ENCODE measurements at places on chromosomes 16 and 17.

GRCh38 chr16:492211-492875, 35.2 kb upstream of the CAPN15 start:
- no peak for DNase-seq

GRCh38 chr17:58244963-58245362, 6.6 kb downstream of the LPO start:
- DNase-seq: no peak

DNA sequence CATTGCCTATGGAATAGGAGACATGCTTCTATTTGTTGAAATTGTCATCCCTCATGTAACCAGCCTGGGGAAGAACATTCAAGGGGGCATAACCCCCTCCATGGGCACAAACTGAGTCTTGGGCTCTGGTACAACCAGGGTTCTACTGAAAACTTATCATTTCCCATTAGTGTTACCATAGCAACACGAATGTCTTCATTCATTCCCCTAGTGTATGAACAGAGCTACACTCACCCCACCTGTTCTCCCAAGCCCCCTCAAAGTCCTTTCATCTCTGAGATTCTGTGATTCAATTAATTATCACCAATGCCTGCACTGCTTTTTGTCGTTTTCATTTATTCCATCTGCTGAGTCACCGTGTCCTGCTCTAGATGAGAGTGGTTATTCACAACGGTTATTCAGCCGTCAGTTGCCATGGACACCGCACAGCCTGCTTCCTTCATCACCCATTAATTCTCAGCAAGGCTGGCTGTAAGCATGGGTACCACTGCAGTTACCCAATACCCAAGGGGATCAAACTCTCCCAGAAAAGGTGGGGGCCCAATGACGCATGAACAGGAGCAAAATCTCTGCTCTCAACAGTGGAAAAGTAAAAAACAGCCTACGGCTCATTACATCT, 1.6 kb upstream of the GAST start:
- DNase-seq: no peak

DNA sequence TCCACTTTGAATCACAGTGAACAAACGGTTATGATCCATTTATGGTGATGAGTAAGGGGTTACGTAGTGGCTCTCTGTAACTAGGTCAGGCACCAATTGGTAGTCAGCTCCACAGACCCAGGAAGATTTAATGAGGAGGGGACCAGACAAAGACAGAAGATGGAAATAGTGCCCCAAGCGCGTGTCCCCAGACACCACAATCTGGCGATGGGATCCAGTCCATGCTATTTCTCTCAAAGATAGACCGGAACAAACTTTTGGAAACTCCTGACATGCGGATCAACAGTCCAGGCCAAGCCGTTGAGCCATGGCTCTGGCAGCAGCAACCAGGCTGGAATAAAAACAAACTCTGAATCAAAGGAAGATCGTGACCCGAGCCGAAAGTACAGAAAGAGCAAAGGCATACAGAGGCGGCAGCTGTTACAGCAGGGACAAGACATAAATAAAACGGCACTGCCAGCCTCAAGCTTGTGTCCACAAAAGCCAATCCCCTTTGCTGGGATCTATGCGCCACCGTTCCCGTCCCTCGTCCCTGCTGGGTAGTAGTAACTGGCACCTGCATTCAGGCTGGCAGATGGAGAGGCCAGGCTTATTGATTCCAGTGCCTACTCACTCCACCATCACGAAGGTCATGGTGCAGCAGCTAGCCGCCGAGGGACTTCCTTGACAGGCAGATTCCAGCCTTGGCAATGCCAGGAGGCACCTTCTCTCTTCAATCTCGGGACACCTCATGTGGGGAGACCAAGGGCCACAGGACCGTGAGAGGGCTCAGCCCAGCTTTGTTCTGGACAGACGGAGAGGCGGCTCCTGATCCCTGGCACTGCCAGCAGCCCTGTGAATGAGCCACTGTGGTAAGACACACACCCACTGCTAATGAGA, 50.2 kb downstream of the CDH11 start:
- DNase-seq: no peak

- no peak for DNase-seq
Observed at GRCh38 chr16:81583893-81584631, 139.5 kb downstream of the CMIP start.

GRCh38 chr17:48053758-48054237, 5.6 kb downstream of the NFE2L1 start:
- DNase-seq: no peak

GRCh38 chr17:43723697-43724359, 34.8 kb downstream of the SOST start:
- DNase-seq: no peak

GRCh38 chr16:1533443-1533951, at the start of gene TMEM204:
TSS of gene TMEM204 (plus strand) at chr16:1533666. CDS start at chr16:1534276, 610 bp downstream.
- DNase-seq: no peak

- DNase-seq: no peak
Observed at GRCh38 chr17:52026075-52026474, 132.4 kb downstream of the CA10 start.

DNA sequence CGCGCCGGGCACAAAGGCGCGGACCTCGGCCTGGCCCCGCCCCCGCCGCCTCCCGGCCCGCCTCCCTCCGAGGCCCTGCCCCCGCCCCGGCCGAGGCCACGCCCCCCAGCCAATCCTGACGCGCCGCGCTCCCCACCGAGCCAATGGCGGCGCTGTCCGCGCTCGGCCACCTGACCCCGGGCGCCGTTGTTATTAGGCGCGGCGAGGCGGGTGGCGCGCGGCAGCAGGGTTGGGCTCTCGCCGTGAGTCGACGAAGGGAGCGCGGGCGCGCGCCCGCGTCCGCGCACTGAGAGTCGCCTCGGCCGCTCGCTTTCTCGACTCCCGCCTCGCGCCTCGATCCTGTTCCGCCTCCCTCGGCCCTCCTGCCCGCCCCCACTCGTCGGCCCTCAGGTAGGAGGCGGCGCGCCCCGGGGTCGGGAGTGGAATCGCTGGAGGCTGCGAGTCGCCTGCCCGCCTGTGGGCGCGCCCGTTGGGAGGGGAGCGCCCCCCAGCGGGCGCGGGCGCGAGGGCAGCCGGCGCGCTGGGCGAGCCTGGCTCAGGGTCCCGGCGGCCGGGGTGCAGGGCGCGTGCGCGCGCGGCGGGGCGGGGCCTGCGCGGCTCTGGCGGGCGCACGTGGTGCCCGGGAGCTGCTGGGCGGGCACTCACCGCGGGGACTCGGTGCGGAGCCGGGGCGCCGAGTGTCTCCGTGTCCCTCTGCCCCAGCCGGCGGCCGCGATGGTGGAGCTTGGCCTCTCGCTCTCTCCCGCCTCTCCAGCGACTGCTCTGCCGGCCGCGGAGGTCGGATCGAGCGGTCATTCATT, 405 bp upstream of the CBLN1 start:
- peak; percentile 59 for DNase-seq

- DNase-seq: no peak
Observed at GRCh38 chr16:50267651-50268050, 1.3 kb downstream of the ADCY7 start.

DNA sequence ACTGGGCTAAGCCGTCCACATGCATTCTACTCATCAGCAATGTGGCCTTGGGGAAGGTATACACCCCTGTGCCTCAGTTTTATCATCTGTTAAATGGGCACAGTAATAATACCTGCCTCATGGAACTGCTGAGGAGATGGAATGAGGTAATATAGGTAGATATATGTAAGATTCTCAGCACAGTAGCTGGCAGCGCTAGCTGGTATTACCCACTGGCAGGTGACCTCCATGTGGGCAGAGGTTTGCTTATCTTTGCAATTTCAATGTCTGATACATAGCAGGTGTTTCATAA, 1.2 kb upstream of the SGCA start:
- DNase-seq: no peak

DNA sequence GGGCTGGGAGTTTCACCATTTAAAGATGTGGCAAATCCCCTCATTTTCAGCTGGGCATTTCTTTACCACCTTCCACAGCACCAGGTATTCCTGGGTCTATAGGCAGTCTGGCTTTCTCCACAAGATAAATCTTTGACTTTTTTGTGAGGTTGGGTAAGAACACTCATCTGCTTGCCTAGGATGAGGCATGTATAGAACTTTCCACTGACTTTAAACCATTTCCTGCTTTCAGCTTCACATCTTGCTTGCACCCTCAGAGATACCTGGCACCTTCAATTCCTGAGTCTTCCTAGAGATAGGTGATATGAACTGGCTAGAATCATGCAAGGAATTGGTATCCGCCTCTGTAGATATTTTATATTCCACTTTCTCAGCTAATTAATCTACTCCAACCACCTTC, 27.9 kb downstream of the SMURF2 start:
- DNase-seq: no peak

GRCh38 chr17:63421681-63422645, 24.1 kb downstream of the CYB561 start:
- DNase-seq: no peak

DNA sequence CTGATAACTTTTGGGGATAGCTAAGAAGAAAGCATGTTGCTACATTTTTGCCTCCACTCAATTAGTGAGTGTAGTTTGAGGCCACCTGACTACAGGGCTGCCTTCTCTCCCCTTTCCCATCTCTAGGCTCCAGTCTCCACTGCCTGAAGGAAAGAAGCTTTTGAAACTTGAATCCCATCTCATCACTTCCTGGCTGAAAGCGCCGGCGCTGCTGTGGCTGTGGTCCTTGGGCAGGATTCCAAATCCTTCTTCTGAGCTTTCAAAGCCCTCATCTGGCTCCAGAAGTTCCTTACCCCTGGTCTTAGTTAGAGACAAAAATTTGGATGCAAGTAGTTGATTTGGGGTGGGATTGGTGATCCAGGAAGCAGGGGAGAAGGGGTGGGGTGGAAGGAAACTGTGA, 119.4 kb downstream of the FOXL1 start:
- DNase-seq: no peak

DNA sequence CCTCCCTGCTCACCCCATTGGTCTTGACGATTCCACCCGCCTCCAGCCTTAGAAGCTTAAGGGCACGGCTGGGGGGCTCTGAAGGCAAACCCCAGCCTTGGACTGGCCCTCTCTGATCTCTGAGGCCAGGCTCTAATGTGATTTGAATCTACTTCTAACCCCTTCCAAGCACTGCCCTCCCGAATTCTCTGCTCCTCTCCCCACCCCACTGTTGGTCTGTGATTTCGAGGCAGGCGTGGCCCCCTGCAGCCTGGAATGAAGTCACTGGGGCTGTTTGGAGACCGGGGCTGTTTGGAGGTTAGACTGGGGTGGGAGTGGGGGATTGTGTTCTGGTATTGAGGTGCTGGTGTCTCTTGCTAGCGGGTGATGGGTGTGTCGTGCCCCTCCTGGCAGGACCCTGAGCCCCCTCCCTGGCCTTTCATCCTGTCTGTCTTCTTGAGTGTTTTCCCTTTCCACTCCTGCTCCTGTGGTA, 2.2 kb downstream of the GRB7 start:
- no peak for DNase-seq

- DNase-seq: no peak
Observed at GRCh38 chr16:11524098-11524760, 62.5 kb downstream of the LITAF start.

- no peak for DNase-seq
Observed at GRCh38 chr16:73051226-73051625, 3.3 kb upstream of the ZFHX3 start.

GRCh38 chr16:4869147-4869805, 22.0 kb downstream of the UBN1 start:
- DNase-seq: no peak

- no peak for DNase-seq
Observed at GRCh38 chr16:53083119-53083518, 28.3 kb downstream of the CHD9 start.

DNA sequence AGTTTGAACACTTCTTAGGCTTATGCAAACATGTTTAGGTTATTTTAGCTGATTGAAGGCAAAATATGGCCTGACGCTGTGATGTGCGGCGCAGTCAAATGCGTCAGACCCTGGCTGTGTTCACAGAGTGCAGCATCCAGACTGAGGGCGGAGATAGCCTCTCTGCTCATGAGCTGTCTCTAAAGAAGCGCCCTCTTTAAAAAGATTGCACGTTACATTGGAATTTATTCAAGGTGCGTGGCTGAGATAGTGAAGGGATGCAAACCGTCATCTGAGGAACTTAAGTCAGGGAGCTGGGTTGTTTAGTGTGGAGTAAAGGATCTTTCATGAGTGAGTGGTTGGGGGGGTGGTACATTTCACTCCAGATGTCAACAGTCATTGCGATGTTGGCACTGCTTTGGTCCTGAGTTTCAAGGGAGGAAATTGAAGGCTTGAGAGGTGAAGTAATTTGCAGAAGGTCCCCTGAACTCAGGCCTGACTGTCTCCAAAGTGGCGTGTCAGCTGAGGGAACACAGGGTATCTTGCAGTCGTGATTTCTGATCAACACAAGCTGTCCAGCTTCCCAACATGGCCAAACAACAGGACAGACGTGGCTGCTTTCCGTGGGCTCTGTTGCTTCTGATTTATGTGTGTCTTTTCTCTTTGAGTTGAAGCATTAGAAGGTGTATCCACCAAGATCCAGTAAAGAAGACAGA, 33.4 kb downstream of the RPTOR start:
- no peak for DNase-seq

- no peak for DNase-seq
Observed at GRCh38 chr17:50426814-50427787, 1.1 kb downstream of the ACSF2 start.

All from stimulated activated CD8-positive, alpha-beta memory T cell treated with anti-CD3 and anti-CD28 coated beads, Interleukin-15, amount 100 ng/mL, for 48 hours (primary cell).